ENCODE measurements at places on chromosomes 1 and 21.
A peak's percentile ranks its signal among the peaks of the same experiment; 100 is the strongest.

DNA sequence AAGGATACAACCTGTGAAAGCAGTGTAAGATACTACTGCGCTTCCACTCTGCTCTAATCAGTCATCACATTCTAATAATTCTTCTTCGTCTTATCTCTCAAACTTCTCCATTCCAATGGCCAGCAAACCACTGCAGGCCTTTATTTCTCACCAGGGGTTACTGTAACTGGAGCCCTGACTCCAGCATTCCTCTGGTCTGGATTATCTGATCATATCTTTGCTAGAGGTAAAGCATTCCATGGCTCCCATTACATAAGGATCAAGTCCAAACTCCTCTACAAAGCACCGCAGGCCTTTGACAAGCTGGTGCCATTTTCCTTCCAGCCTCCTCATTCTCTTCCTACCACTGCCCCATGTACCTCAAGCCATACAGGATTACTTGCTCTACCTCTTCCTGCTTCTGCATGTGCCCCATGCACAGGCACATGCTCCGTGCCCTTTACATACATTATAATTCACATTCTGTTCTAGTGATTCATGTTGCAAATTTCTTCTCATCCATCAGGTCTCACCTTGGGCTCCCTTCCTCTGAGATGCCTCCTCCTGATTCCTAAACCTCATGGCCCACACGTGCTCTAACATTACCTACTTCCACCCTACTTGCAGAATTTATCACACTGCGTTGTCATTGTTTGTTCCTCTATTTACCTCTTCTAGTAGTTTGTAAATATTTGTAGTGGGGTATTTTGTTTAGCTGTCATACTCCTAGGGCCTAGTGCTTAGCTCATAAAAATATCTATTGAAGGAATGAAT, 9.3 kb upstream of the SERBP1 start:
- no peak for DNase-seq

DNA sequence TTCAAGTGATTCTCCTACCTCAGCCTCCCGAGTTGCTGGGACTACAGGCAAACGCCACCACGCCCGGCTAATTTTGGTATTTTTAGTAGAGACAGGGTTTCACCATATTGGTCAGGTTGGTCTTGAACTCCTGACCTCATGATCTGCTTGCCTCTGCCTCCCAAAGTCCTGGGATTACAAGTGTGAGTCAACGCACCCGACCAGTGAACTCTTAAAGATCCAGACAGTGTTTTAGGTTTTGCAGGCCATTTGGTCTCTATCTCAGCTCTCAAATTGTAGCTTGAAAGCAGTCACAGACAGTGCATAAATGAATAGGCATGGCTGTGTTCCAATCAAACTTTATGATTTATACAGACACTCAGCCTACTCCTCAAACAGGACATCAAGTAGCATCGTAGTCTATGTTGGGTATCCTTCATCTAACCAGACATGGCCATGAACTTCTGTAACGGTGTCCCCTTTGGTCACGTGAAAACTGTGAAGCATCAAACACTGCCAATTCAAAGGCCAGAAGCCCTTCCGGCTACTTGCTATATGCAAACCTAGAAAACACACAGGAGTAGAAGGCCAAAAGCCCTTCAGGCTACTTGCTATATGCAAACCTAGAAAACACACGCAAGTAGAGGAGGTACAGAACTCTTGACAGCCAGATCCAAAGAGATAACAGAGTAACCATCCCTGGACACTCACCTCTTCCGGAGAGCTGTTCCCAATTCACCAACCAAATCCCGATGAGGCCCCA, 3.1 kb downstream of the FUCA1 start:
- no peak for DNase-seq

GRCh38 chr1:229716069-229716468, 90.0 kb downstream of the URB2 start:
- DNase-seq: no peak

DNA sequence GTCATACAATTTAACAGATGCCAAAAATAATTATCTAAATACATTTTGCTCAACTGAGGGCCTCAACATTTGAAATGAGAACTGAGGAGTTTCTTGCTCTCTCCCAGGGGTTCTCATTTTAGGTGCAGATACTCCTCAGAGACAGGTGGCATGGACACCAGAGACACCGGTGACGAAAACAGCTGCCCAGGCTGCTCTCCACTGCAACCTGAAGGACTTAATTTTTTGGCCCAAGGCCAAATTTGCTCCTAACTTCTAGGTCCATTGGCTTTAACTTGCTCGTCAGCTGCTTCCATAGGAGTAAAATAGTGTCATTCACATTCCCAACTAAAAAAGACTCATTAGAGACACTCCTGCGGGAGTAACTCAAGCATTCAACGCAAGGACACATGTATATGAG, 87.0 kb downstream of the NRIP1 start:
- DNase-seq: no peak

GRCh38 chr1:109664671-109665070, 3.2 kb upstream of the GSTM2 start:
- DNase-seq: no peak

GRCh38 chr1:58162952-58163550, 383.5 kb downstream of the OMA1 start:
- DNase-seq: no peak

DNA sequence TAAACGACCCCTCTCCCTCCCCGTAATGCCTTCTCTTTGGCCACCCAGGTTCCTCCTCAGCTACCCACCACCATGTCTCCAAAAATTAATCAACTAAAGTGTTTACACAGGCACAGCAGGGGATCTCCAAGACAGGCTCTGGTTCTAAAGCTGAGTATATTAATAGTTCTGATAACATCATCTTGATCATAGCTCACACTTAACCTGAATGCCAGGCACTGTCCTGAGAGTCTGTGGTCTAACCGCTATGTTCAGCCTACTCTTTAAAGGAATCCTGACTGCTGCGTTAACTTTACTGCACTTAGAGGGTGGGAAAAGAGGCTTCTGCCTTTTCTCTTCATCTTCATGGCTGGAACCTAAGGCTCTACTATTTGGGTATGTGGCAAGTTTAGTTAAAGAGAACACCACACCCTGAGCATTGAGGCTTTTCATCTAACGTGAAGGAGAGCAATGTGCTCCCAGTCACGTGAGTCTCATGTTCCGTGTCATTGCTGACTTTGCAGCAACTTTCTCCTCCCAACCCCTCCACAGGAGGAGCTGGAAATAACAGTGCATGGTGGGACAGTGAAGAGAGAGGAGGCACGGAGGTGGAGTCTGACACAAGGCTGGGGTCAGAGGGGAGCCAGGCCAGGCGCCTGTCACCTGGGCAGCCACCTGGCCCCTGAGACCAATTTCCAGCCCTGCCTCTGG, 86.4 kb downstream of the FAM78B start:
- DNase-seq: no peak

DNA sequence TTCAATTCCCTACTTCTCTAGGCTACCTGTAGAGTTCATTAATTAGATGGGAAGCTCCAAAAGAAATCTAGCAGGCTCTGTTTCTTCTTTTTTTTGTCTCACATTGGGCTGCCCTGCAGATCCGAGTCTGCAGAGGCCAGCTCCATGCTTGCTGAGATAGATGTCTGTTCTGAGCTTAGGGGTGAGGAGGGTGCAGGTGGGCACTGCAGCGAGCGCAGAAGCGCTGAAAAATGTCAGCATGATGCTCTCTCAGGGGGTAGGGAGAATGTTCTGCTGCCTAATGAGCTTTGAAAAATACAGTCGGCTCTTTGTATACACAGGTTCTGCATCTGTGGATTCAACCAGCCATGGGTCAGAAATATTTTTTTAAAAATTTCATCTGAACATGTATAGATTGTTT, 56.8 kb upstream of the KCNA3 start:
- DNase-seq: no peak

GRCh38 chr1:66360285-66360724, 173.6 kb upstream of the SGIP1 start:
- DNase-seq: no peak

DNA sequence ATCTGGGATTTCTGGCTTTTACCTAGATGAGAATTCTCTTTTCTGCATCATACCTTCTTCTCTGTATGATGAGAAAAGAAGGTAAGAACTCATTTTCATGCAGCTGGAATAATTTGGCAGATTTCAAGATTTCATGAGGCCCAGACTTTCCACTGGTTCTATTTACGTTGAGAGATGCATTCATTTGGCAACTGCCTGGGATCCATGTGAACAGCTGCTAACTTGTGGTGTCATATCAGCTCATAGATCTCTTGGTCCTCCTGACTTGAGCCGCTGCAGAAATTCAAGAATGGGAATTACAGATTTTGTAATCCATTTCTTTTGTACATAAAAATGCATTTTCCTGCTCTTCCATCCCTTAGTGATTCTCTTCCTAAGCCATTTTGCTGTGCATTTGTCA, 17.1 kb upstream of the C1orf87 start:
- no peak for DNase-seq

- no peak for DNase-seq
Observed at GRCh38 chr1:48741380-48741779, 35.3 kb downstream of the BEND5 start.

- no peak for DNase-seq
Observed at GRCh38 chr1:92365378-92366039, 66.7 kb downstream of the RPAP2 start.

- no peak for DNase-seq
Observed at GRCh38 chr1:45329445-45329844, 2.8 kb downstream of the HPDL start.

- no peak for DNase-seq
Observed at GRCh38 chr21:42782723-42783242, 96.6 kb downstream of the WDR4 start.

GRCh38 chr1:17510138-17510537, 29.4 kb upstream of the ARHGEF10L start:
- no peak for DNase-seq

- peak; percentile 34 for DNase-seq
Observed at GRCh38 chr21:42193131-42193671, 25.7 kb upstream of the ABCG1 start.

DNA sequence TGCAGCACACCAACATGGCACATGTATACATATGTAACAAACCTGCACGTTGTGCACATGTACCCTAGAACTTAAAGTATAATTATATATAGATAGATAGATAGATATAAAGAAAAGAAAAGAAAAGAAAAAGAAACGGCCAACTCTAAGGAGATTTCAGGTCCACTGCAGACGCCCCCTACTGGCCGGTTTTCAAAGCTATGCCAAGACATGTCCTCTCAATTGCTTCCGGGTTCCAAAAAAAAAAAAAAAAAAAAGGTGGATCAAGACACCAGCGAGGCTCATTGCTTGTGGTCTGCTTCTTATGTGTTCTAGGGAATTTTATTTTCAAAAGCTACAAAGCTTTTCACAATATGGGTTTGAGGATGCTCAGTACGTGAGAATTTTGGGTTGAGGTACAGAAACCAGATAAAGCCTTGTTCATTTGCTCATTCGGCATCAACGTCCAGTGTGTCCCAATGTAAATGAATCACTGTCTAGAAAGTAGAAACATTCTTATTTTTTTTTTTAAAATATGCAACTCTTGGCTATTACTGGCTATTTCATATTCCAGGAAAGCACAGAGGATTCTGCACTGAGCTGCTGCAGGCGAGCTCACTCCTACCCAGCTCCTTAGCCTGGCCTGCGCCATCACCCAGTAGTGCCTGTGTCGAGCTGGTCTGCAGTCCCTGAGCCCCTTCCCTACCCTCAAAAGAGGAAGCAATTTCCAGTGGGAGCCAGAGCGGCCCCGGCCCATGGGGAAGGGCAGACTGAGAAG, 643.0 kb downstream of the KIF26B start:
- no peak for DNase-seq

DNA sequence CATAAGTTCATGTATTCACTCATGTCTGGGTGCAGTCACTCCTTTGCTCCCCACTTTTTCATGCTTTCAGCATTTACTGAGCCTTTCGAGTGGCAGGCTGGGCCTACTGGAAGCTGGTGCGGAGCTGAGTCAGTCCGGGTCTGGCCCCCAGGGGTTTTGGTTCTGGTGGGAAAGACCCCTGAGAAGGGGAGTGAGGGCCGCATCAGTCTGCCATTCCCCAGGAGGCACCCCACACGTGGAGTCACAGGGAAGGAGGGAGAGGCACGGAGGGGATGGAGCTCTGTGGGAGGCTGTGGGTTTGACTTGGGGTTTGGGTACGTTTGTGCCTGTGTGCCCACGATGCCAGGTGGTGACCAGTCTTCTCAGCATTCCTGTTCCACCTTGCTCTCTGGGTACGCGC, 87.9 kb downstream of the PTPRU start:
- DNase-seq: no peak

GRCh38 chr1:232667094-232667777, 37.3 kb upstream of the SIPA1L2 start:
- no peak for DNase-seq

GRCh38 chr1:229248821-229249817, 21.8 kb upstream of the RAB4A start:
- no peak for DNase-seq

DNA sequence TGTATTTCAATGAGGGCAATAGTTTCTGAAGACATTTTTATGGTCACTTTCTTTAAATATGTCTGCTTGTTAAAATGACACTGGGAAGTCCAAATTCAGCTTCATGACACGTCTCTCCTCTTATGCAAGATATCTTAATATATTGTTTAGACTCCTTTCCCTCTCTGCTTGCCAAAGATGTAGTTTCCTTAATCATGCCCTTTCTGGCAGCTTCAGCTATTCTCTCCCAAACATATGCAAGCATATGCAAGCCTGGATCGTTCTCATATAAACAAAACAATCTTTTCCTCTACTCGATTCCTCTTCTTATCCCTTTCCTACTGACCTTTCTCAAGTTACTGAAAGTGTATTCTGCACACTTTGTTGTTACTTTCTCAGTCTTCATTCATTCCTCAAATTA, 372.2 kb downstream of the PTBP2 start:
- DNase-seq: no peak

- no peak for DNase-seq
Observed at GRCh38 chr1:22168412-22168973, 25.6 kb upstream of the WNT4 start.

- no peak for DNase-seq
Observed at GRCh38 chr1:76053021-76053420, 21.5 kb upstream of the ST6GALNAC3 start.

DNA sequence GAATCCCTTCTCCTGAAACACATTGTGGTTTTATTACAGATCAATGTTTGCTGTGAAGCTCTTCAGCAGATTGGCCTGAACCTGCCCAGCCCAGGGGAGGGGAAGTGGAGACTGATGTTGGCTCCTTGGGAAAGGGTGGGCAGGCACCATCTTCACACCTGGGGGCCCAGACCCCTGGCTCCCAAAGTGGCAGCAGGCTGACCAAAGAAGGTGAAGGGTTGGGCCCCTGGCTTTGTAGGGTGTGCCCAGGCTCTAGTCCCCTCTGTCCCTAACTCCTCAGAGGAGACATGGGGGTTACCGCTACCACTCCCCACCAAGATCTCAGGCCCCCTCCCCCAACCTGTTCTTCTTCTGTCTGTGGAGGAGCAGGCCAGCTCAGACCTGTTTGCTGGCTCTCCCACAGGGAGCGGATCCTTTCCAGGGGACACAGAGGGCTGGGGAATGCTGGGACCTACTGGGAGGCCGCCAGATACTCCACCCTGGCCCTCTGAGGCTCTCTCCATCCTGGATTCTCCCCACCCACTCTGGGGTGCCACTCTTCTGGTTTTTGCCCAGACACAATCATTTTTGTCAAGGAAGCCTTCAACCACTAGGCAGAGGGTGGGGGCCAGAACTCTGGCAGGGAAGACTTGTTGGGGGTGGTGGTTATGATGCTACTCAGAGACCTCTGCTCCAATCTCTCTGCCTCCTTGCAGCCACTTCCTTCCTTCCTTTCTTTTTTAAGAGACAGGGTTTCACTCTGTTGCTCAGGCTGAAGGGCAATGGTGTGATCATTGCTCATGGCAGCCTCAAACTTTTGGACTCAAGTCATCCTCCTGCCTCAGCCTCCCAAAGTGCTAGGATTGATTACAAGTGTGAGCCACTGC, 5.0 kb upstream of the EFNA3 start:
- no peak for DNase-seq

Measured in stimulated activated CD8-positive, alpha-beta memory T cell treated with anti-CD3 and anti-CD28 coated beads, Interleukin-7, amount 100 ng/mL, for 4 hours (primary cell).